H1 (cell line): ENCODE measurements at places on chromosomes 5 and 9. TPM values are rescaled to one million over a fixed set of nuclear protein-coding genes. Genes with fewer than 3 reads are reported as not detected.

DNA sequence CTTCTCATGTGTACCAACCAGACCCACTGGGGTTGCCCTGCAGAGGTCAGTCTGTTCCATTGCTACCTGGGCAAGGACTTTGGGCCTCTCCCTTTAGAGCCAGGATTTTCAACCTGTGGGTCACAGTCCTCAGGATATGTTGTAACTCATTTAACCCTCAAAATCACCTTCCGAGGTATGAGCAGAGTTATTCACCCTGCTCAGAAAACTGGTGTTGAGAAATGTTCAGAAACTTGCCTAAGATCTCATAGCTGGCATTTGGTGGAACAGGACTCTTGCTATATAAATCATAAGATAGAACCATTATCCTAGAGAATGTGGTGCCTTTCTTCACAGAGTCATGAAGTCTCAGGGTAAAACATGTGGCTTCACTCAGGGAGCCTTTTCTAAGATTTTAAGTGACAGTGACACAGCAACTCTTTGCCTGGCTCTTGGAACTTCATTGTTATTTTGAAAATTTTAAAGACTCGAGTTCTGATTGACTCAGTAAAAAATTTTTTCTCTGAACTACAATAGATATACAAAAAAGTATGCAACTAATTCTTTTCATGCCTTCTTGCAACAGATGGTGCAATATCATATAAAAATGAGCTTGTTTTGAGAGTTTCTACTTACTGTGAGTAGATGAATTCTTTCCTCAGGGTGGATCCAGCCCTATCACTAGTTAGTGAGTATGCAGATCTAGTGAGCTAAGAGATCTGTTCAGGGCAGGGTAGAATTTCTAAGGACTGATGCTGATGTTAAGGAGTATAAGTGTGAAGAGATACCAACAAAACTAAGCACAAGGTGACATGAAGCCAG, 29.5 kb downstream of the CAST start:
- no peak for DNase-seq
- no peak overlapping the region for H3K27ac ChIP-seq
- H3K27me3 ChIP-seq: no peaks in the 10 kb centered on the region
- no peaks in the 10 kb centered on the region for H3K36me3 ChIP-seq
- H3K4me1 ChIP-seq: no peaks in the 10 kb centered on the region
- no peak overlapping the region for H3K4me3 ChIP-seq

GRCh38 chr9:137307255-137308056, 5.4 kb upstream of the NRARP start:
- no peaks in the 10 kb centered on the region; the same call in 1 of the 2 replicates for H3K27me3 ChIP-seq
- H3K4me1 ChIP-seq: no peaks in the 10 kb centered on the region
- peak; percentile 83 for DNase-seq

DNA sequence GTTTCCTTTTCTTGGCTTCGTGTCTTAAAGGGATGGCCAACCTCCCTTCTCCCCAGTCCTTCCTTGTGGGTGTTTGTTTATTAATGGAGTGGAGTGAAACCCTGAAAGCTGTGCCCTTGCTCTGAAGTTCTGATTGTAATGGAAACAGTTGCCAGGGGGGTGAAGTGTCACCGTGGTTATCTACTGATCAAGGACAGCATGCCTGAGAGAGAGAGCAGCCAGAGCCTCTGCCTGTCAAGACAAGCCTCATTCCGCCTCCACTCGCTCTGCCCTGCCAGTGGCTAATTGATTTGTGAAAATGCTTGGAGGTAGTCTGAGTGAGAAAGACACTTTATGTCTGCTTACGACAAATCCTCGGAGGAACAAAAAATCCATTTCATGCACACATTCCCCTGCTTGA, 143.7 kb upstream of the SLC30A5 start:
- H3K27ac ChIP-seq: no peak overlapping the region
- DNase-seq: no peak
- no peaks in the 10 kb centered on the region for H3K27me3 ChIP-seq
- no peak overlapping the region for H3K4me3 ChIP-seq

GRCh38 chr9:71096421-71097108, 24.9 kb downstream of the TRPM3 start:
- no peak overlapping the region for H3K27ac ChIP-seq
- no peaks in the 10 kb centered on the region for H3K36me3 ChIP-seq
- no peak overlapping the region for H3K4me3 ChIP-seq
- H3K4me1 ChIP-seq: no peaks in the 10 kb centered on the region
- DNase-seq: no peak
- H3K27me3 ChIP-seq: no peaks in the 10 kb centered on the region

- DNase-seq: no peak
- peaks cover 3% of the 10 kb centered on the region for H3K4me1 ChIP-seq
- H3K36me3 ChIP-seq: no peaks in the 10 kb centered on the region
- H3K4me3 ChIP-seq: no peak overlapping the region
Observed at GRCh38 chr5:142404046-142404477, 79.2 kb upstream of the SPRY4 start.

Gene SEMA4D
- polyA plus RNA-seq: 21.0 and 34.3 TPM in 2 replicates

Gene C9orf153
- 0.05 TPM in 1 of 2 replicates, not detected in the other for polyA plus RNA-seq

Gene PCDHB11
- 0.50 and 0.63 TPM in 2 replicates for polyA plus RNA-seq

Gene LRRC19
- not detected in 2 replicates for polyA plus RNA-seq

- H3K4me1 ChIP-seq: no peaks in the 10 kb centered on the region
- H3K27ac ChIP-seq: no peak overlapping the region
- DNase-seq: no peak
- H3K4me3 ChIP-seq: no peak overlapping the region
Observed at GRCh38 chr5:152987131-152987530, 503.3 kb upstream of the GRIA1 start.

- no peak overlapping the region for H3K27ac ChIP-seq
- H3K27me3 ChIP-seq: no peaks in the 10 kb centered on the region
- H3K4me1 ChIP-seq: no peaks in the 10 kb centered on the region
Observed at GRCh38 chr5:9056046-9056445, 489.8 kb downstream of the SEMA5A start.

DNA sequence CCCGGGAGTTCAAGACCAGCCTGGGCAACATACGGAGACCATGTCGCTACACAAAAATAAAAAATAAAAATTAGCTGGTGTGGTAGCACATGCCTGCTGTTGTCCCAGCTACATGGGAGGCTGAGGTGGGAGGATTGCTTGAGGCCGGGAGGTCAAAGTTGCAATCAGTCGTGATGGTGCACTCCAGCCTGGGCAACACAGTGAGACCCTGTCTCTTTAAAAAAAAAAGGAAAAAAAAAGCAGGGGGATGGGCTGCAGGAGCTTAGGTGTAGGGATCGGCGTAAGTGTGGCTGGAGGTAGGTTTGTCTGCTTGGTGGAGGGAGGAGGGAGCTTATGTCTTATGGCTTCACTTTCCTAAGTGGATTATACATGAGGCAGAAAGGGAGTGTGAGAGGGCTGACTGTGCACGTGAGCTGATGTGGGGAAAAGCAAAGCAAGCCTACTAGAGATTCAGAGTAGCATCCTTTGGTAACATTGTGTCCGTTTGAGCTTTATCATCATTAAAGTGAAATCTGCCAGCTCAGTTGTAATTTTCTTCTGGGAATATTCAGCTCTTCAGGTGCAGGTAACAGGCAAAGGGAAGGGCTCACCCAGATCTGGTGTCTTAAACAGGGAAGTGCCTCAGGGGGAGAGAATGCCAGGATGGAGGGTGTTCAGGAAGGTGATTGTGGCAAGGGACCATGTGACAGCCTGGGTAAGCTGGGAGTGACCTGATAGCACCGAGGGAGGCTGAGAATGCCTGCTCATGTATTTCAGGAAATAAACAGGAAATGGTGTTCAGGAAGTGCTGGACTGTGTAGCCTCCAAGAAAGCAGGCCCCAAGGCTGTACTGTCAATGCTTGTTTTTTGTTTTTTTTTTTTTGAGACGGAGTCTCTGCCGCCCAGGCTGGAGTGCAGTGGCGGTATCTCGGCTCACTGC, 17.6 kb upstream of the SETX start:
- H3K4me1 ChIP-seq: no peaks in the 10 kb centered on the region
- H3K27me3 ChIP-seq: no peaks in the 10 kb centered on the region
- DNase-seq: no peak
- no peak overlapping the region for H3K27ac ChIP-seq

DNA sequence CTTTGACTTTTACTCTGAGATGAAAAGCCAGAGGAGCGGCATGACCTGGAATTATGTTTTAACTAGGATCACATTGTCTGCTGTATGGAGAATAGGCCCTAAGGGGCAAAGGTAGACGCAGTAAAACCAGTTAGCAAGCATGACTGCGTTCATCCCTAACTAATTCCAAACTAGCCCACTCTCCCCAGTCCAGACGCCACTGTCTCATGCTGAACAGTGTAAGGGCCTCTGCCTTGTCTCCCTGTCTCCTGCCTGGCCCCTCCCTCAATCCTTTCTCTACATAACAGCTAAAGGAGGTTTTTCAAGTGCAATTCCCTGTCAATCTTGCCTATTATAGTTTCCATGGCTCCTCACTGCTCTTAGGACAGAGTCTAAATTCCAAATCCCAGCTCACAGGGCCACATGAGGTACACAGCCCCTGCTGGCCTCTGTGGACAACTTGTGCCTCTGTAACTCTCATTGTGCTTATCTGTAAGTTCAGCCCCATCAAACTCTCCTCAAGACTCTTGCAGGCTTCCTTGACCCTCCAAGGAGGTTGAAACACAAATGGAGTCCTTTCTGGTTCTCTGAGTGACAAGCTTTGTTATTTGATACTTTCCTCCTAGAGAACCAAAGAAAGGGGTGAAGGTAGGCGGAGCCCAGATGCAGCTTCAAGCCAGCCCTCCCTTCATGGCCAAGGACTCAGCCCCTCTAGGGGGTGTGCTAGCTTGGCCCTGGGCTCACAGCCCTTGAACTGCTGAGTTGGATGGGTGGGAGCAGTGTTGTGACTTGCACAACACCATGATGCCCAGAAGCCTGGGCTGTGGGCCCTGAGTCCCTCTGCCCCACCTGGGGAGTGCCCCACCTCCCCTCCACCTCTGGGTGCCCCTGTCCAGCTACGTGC, 16.0 kb upstream of the SLC22A4 start:
- H3K4me1 ChIP-seq: peaks cover 1% of the 10 kb centered on the region; the same call in 1 of the 2 replicates
- H3K4me3 ChIP-seq: no peak overlapping the region
- DNase-seq: no peak
- H3K27me3 ChIP-seq: no peaks in the 10 kb centered on the region
- no peak overlapping the region for H3K27ac ChIP-seq
- H3K36me3 ChIP-seq: no peaks in the 10 kb centered on the region

DNA sequence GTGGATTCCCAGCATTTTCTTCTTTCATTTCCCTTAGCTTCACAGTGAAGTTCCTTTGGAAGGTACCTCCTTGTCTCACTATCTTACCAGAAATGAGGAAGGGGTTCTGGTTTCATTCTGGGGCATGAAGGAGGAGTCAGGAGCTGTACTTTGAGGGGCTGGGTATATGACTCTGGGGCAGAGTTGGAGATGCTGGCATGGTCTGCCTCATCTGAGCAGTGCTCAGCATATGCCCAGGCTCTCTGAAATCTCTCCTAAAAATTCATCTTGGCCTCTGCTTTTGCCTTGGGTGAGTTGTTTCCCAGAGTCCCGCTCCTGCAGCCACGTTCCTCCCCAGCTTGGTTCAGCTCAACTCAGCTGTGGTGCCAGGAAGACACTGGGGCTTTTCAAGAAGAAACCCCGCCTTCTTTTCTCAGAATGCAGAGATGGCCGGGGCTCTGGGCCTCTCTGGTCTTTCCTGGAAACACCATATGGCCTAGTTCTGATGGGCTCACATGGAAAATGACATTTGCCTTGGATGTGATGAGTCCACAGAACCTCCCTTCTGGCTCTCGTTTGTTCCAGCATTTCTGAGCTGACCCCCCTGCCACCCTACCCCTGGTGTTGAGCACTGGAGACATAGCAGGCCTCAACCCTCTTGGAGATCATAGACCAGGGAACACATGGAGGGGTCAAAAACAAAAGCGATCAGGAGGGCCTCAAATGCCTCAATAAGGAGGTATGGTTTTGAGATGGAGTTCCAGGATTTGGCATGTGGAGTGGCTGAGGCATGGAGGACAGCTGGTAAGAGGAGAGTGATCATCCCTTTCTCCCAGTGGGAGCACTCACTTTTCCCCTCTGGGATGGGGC, 12.0 kb upstream of the TGFBR1 start:
- no peak overlapping the region for H3K4me3 ChIP-seq
- peaks cover 2% of the 10 kb centered on the region for H3K4me1 ChIP-seq

GRCh38 chr9:132040246-132040645, 39.4 kb downstream of the MED27 start:
- no peaks in the 10 kb centered on the region for H3K36me3 ChIP-seq
- H3K27me3 ChIP-seq: no peaks in the 10 kb centered on the region
- H3K4me3 ChIP-seq: no peak overlapping the region

Gene TMOD1
- 0.17 and 0.27 TPM in 2 replicates for polyA plus RNA-seq

- no peak for DNase-seq
- no peaks in the 10 kb centered on the region for H3K27me3 ChIP-seq
- no peak overlapping the region for H3K4me3 ChIP-seq
- H3K27ac ChIP-seq: peak overlapping the region; percentile 15; the same call in 1 of the 2 replicates
Observed at GRCh38 chr5:147483961-147484707, 25.7 kb downstream of the DPYSL3 start.

DNA sequence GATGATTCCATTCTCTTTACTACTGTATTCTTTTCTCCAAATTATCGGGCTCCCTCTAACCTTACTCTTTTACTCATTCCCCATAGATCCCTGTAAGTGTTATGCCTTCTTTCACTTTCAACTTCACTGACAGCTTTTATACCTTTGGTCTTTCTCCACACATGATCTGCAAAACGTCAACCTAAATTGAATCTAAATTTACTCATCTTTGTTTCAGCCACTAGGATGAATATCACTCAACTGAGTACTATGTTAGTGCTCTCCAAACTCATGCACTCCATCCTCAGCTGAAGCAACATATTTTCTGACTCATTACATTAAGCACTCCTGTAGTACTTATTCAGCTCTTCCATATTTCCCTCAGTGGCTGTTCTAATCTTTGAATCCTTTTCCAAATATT, 133.4 kb downstream of the ADAMTS19 start:
- no peaks in the 10 kb centered on the region for H3K4me1 ChIP-seq
- H3K36me3 ChIP-seq: no peaks in the 10 kb centered on the region
- H3K4me3 ChIP-seq: no peak overlapping the region
- DNase-seq: no peak
- no peak overlapping the region for H3K27ac ChIP-seq
- no peaks in the 10 kb centered on the region for H3K27me3 ChIP-seq

- H3K4me1 ChIP-seq: no peaks in the 10 kb centered on the region
- H3K36me3 ChIP-seq: no peaks in the 10 kb centered on the region
- H3K4me3 ChIP-seq: no peak overlapping the region
- no peak for DNase-seq
- no peak overlapping the region for H3K27ac ChIP-seq
Observed at GRCh38 chr5:28468166-28468565, 1429.8 kb upstream of the CDH9 start.

Gene RASEF
- 1.1 and 1.2 TPM in 2 replicates for polyA plus RNA-seq

- no peak for DNase-seq
- H3K4me1 ChIP-seq: peaks cover 11% of the 10 kb centered on the region
- peak overlapping the region; percentile 40 for H3K4me3 ChIP-seq
Observed at GRCh38 chr9:121299467-121300282, 31.7 kb downstream of the GSN start.

DNA sequence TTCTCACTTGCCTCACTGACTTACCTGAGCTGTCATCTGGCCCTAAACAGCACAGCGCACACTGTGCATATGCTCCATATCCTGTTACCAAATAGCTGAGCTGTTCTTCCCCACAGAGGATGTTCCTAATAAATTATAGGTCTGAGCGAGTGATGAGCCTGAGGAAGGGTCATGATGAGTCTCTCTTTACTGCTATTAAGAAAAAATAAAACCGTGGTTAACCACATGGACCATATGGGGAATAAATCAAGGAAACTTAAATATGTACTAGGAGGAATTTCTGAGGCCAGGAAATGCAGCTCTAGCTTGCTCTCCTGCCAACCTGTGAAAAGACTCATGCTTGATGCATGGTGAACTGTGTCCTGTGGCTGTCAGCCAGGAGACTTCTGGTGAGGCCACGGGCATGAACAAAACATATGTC, 424.8 kb upstream of the DMAC1 start:
- no peak for DNase-seq
- H3K36me3 ChIP-seq: no peaks in the 10 kb centered on the region
- no peak overlapping the region for H3K4me3 ChIP-seq

Gene BDP1
- polyA plus RNA-seq: 3.6 and 4.7 TPM in 2 replicates
